Upper lobe of right lung (tissue), 1 donor: ENCODE measurements at places on chromosomes 16 and 17. TPM values are rescaled to one million over a fixed set of nuclear protein-coding genes. Genes with fewer than 3 reads are reported as not detected.

The KRT15 gene
- total RNA-seq = 24.3 TPM

The IRX5 gene
- total RNA-seq = 23.3 TPM

The PITPNM3 gene
- total RNA-seq = 15.6 TPM

The LPCAT2 gene
- total RNA-seq = 32.8 TPM

DNA sequence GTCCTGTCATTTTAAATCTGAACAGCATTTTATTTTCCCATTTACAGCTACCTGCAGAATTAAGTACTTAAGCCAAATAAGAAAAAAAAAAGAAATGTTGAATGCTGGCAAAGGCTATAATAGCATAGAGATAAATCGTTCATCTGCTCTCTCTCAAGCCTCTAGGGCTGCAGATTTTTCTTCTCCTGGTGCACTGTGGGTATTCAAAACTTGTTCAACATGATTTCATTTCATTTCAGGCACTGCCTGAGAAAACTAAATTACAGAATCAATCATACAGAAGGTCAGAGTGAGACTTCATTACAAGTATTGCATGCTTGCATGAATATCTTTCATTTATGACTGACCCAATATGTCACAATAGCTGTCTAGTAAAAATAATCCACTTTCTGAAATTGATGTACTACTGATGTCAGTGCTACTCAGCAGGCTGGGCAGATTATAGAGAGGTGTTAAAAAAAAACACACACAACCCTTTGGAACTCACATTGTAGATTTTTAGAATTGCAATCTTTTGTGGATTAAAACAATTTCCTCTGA lies 86.2 kb downstream of the TOX3 start:
- H3K27me3 ChIP-seq = no peaks in the 10 kb centered on the region
- no peak overlapping the region for H3K27ac ChIP-seq
- no peaks in the 10 kb centered on the region for H3K36me3 ChIP-seq
- H3K4me1 ChIP-seq = no peaks in the 10 kb centered on the region

DNA sequence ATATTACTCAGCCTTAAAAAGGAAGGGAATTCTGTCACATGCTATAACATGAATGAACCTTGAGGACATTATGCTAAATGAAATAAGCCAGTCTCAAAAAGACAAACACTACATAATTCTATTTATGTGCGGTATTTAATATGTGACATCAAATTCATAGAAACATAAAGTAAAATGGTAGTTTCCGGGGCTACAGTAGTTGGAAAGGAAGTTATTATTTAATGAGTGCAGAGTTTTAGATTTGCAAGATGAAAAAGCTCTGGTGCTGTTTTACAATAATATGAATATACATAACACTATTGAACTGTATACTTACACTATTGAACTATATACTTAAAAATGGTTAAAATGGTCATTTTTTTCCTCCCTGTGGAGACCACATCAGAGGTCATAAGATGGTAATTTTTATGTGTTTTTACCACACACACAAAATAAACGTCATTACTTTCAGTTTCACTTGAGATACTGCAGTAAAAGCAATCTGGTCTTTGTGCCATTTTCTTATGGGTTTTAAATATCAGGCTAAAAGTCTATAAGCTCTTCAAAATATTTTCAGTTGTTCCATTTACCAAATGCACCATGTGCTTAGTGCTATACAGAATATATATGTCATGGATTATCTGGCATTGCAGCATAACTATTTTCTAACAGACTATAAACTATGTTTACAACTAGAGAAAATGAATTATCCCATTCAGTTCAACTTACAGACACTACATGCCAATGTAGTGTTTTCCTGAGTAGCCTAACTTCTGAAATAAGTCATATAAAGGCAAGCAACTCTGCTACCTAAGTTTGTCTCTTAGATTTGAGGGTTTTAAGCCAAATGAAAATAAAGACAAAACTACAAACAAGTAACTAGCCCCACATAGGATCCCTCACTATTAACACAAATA lies 90.9 kb downstream of the SPAG9 start:
- H3K27me3 ChIP-seq = no peaks in the 10 kb centered on the region
- DNase-seq = no peak
- H3K4me1 ChIP-seq = peaks cover 7% of the 10 kb centered on the region
- H3K36me3 ChIP-seq = peaks cover 3% of the 10 kb centered on the region

DNA sequence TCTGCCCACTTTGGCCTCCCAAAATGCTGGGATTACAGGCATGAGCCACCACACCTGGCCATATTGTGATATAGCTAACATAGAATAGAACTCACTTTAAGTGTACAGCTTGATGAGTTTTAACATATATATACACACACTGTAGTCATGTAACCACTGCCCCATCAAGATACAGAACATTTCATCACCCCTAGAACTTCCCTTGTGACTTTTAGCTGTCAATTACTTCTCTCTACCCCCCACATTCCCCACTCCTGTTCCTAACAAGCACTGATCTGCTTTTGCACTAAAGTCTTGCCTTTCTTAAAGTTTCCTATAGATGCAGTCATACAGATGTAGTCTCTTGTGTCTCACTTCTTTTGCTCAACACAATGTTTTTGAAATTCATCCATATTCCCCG lies 93.1 kb downstream of the PITPNC1 start:
- no peak for DNase-seq
- H3K36me3 ChIP-seq = no peaks in the 10 kb centered on the region
- no peak overlapping the region for H3K4me3 ChIP-seq

DNA sequence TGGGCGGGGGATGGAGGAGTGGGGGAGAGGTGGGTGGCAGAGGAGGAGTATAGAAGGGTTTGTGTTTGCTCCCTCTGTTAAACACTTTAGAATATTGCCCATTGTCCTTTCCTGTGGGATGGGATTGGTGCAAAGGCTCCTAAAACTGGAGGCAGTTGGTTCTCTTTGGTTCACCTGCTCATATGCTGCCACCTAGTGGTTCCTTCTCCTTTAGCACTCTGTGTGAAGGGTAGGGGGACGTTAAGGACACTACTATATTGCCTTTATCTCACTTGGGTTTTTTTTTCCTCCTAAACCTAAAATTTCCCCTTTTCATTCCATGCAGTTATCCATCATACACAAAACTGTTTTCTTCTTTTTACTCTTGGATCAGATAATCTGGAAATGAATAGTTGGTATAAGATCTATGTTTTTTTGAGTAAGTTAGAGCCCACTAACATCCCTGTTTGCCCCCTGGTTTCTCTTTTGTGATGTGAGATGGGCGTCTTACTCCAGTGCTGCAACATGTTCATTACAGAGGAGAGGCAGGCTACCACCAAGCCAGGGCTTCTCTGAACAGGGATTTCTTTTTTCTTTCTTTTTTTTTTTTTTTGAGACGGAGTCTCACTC lies 23.8 kb downstream of the SNX11 start:
- H3K36me3 ChIP-seq = peaks cover 3% of the 10 kb centered on the region
- H3K4me1 ChIP-seq = no peaks in the 10 kb centered on the region
- H3K27ac ChIP-seq = no peak overlapping the region
- no peaks in the 10 kb centered on the region for H3K27me3 ChIP-seq

- peaks cover 30% of the 10 kb centered on the region for H3K27me3 ChIP-seq
- no peaks in the 10 kb centered on the region for H3K36me3 ChIP-seq
- DNase-seq = no peak
- H3K27ac ChIP-seq = no peak overlapping the region
Measured at GRCh38 chr17:77033892-77034404, 106.8 kb upstream of the SEC14L1 start.

- H3K27me3 ChIP-seq = no peaks in the 10 kb centered on the region
- H3K27ac ChIP-seq = no peak overlapping the region
- peaks cover 7% of the 10 kb centered on the region for H3K4me1 ChIP-seq
- no peaks in the 10 kb centered on the region for H3K36me3 ChIP-seq
- no peak overlapping the region for H3K4me3 ChIP-seq
- DNase-seq = peak; percentile 46
Measured at GRCh38 chr17:50259477-50260324, 14.6 kb upstream of the TMEM92 start.

- no peak overlapping the region for H3K27ac ChIP-seq
- H3K27me3 ChIP-seq = no peaks in the 10 kb centered on the region
- H3K36me3 ChIP-seq = peaks cover 22% of the 10 kb centered on the region
- H3K4me3 ChIP-seq = no peak overlapping the region
Measured at GRCh38 chr17:2386400-2387085, 14.3 kb downstream of the MNT start.

- peak overlapping the region; percentile 80 for H3K27ac ChIP-seq
- H3K36me3 ChIP-seq = peaks cover 94% of the 10 kb centered on the region
- H3K4me1 ChIP-seq = peaks cover 20% of the 10 kb centered on the region
- H3K4me3 ChIP-seq = no peak overlapping the region
- no peaks in the 10 kb centered on the region for H3K27me3 ChIP-seq
Measured at GRCh38 chr17:76049836-76050537, 22.3 kb downstream of the SRP68 start.

DNA sequence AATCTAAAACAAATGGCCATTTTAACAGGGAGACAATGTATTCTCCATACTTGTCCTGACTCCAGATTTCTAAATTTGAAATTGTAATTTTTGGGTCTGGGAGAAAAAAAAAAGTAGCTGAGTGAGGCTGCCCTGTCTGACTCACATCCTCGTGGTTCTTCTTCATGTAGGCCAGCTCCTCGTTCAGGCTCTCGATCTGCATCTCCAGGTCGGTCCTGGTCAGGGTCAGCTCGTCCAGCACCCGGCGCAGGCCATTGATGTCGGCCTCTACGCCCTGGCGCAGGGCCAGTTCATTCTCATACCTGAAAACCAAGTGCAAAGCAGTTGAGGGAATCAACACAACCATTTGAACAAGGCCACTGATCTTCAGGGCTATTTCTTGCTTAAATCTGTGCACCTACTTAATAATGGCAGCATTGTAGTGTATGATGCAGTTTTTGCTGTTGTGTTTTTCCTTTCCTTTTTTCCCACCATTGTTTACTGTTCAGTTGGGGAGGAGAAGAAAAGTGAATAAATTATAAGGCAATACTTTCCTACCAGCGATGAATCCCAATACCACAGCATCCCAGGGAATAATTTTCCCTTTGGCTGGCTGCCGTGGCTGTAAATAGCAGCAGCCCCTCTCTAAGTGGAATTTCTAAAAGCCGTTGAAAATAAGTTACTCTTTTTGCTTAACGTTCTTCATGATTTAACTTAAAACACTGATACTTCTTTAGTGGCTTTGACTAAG lies 2.2 kb downstream of the KRT12 start:
- no peak overlapping the region for H3K27ac ChIP-seq
- no peak overlapping the region for H3K4me3 ChIP-seq
- no peak for DNase-seq
- H3K36me3 ChIP-seq = no peaks in the 10 kb centered on the region
- peaks cover 7% of the 10 kb centered on the region for H3K27me3 ChIP-seq
- no peaks in the 10 kb centered on the region for H3K4me1 ChIP-seq

- H3K27ac ChIP-seq = no peak overlapping the region
- no peak overlapping the region for H3K4me3 ChIP-seq
- no peak for DNase-seq
- no peaks in the 10 kb centered on the region for H3K36me3 ChIP-seq
- H3K4me1 ChIP-seq = peaks cover 8% of the 10 kb centered on the region
- no peaks in the 10 kb centered on the region for H3K27me3 ChIP-seq
Measured at GRCh38 chr17:15303851-15304250, 37.5 kb downstream of the TEKT3 start.

DNA sequence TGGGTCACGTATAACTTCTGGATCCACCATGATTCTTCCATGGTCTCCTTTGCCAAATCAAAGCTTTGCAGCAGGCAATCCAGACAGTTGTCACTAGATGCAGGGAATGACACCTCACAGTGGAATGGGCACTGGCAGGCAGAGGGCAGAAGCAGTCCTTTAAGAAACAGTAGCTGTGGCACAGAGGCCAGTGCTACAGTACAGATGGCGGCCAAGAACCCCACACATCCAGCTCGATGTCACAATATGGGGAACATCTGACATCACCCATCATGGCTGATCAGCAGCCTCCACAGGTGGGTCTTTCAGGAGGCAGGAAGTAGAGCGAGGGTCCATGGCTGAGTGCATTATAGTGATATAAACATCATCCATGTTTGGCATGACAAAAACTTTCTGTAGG lies 18.8 kb upstream of the ERN1 start:
- H3K27ac ChIP-seq = peak overlapping the region; percentile 98
- H3K27me3 ChIP-seq = no peaks in the 10 kb centered on the region
- no peak overlapping the region for H3K4me3 ChIP-seq
- peaks cover 25% of the 10 kb centered on the region for H3K36me3 ChIP-seq
- H3K4me1 ChIP-seq = peaks cover 43% of the 10 kb centered on the region

DNA sequence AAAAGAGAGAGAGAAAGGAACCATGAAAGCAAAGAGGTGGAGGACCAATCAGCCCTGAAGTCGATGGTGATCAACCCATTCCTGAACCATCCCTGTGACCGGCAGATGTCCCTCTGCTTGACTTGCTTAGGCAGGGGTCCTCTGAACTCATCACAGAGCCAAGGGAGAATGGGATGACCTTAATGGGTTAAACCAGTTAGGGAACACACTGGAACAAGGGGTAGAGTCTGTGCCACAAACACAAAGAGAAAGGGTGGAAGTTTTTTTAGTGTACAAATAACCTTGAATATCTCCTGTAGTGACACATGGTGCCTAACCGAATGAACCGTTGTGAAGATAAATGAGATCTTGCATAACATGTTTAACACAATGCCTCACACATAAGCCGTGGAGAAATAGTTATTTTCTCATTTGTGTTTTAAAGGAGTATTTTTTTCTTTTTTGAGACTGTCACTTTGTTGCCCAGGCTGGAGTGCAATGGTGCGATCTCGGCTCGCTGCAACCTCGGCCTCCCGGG lies 11.2 kb downstream of the NAA60 start:
- H3K36me3 ChIP-seq = peaks cover 4% of the 10 kb centered on the region
- H3K4me1 ChIP-seq = peaks cover 16% of the 10 kb centered on the region
- no peak overlapping the region for H3K4me3 ChIP-seq
- DNase-seq = no peak
- H3K27ac ChIP-seq = no peak overlapping the region
- H3K27me3 ChIP-seq = no peaks in the 10 kb centered on the region

DNA sequence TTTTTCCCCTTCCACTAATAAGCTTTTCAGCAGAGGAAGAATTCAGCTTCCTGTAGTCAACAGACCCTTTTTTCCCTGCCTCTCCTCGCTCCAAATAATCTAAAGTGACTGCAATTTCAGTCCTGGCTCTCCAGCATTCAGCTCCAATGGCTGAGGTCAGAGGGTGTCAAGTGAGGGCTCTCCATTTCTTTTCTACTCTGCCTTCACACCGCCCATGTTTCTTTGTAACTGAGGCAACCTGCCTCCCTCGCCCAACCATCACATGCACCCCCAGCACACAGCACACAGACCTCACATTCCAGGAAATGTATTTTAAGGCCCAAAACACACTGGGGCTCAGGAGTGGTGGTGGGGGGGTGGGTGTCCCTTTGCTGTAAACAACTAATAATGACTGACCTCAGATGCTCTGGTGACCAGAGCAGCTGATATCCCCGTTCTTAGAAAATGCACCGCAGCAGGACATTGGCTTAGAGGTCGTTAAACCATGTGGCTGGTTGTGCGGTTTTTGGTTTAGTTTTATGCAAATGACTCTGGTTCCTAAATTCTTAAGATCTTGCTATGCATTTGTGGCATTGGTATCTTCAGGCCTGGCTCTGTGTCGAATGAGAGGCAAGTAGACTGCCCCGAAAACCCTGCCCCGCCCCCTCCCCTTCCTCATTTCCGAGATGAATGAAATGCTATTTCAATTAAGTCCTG lies 203.6 kb downstream of the ZFHX3 start:
- H3K27ac ChIP-seq = no peak overlapping the region
- H3K4me1 ChIP-seq = peaks cover 21% of the 10 kb centered on the region

GRCh38 chr16:89629827-89630610 lies 16.6 kb downstream of the DPEP1 start:
- H3K36me3 ChIP-seq = no peaks in the 10 kb centered on the region
- H3K4me3 ChIP-seq = no peak overlapping the region
- no peaks in the 10 kb centered on the region for H3K27me3 ChIP-seq
- no peak overlapping the region for H3K27ac ChIP-seq
- DNase-seq = no peak
